ENCODE measurements at places on chromosomes 1 and 21.

DNA sequence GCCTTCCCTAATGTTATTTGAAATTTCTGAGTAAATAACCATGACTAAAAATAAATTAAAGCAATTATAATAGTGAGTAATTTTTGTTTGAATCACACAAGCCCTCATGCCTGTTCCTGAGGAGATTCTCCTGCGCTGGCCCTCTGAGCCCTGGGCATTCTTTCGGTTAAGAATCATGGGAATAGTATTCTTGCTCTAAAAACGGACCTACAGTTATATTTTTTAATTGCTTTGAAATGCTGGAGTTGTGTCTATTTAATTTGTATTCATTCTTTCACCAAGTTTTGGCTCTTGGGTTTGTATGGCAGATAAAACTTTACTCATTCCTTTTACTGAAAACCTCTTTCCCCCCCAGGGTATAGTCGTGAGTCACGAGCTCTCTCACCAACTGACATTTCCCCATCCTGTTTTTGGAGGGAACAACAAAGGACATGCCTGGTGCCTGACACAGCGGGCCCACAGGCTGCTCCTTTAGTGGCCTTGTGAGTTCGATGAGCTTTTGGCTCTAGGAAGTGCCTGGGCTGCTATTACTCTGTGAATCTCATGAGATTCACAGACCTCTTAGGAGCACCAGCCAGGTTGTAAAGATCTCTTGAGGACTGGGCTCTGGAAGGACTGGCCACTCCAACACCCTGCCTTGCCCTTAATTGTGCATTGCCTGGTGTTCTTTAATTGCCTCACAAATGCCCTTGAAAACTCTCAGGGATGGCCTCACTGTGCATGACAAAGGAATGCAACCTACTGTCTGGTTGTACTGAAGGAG is 58.6 kb downstream of the DDR2 start:
- no peaks in the 10 kb centered on the region for H3K27me3 ChIP-seq
- DNase-seq = peak; percentile 34
- H3K4me3 ChIP-seq = no peak overlapping the region
- H3K36me3 ChIP-seq = no peaks in the 10 kb centered on the region

- H3K36me3 ChIP-seq = no peaks in the 10 kb centered on the region
- H3K4me3 ChIP-seq = no peak overlapping the region
These were observed 85.0 kb downstream of the RGS21 start for GRCh38 chr1:192401825-192402224.

DNA sequence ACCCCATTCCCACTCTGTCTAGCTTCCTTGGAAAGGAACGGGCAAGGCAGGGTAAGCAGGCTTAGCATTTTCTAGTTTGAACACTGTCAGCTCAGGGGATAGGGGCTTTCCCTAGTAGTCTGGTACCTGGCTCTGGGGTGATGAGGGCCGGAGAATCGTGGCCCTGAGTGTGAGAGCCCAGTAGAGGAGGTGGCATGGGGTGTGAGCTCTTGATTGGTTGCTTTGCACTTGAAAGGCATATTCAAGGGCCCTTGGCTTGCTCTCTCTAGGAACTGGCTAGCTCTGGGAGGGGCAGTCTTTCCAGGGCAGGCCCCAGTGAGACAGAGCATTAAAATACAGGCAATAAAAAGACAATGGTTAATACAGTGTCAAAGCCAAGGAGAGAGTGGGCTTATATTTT is 10.8 kb upstream of the EXTL1 start:
- no peak for DNase-seq
- H3K4me3 ChIP-seq = no peak overlapping the region
- no peaks in the 10 kb centered on the region for H3K36me3 ChIP-seq
- H3K27me3 ChIP-seq = no peaks in the 10 kb centered on the region
- H3K4me1 ChIP-seq = no peaks in the 10 kb centered on the region
- no peak overlapping the region for H3K27ac ChIP-seq

GRCh38 chr1:17097787-17098186 is 21.5 kb downstream of the PADI2 start:
- no peak overlapping the region for H3K27ac ChIP-seq
- DNase-seq = no peak
- no peak overlapping the region for H3K4me3 ChIP-seq
- H3K27me3 ChIP-seq = no peaks in the 10 kb centered on the region
- peaks cover 15% of the 10 kb centered on the region for H3K4me1 ChIP-seq
- no peaks in the 10 kb centered on the region for H3K36me3 ChIP-seq

DNA sequence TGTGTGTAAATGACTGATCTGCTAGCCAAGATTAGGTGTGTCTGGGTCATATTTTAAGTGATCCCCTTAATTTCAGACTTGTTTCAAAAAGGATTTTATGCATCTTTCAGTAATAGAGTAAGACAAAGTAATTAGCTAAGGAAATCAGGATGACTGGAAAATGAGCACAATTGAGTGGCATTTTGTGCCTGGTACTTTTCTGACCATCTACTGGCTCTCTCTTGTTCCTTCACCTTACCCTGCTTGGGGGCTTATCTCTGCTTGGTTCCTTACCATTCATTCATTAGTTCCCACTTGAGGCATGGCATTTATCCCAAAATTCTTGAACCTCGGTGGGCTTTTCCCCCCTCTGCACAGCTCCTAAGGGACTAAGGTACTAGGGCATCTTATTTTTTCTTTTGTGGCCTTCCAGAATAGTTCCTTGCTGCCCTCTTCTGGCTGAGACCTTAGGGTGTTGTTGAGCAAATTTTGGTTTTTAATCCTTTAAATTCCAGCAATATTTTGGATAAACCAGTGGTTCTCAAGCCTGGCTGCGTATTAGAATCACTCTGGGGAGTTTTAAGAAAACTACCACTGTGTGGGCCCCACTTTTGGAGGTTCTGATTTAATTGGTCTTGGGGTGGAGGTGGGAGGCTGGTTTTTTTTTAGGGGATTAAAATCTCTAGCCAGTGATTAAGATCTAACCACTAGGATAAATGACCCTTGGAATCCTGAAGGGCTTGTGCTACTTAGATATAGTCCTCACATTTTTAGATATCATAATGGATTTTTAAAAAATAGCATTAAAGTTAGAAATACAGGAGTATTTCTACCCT is 50.8 kb downstream of the HS2ST1 start:
- H3K4me1 ChIP-seq = peaks cover 13% of the 10 kb centered on the region
- H3K36me3 ChIP-seq = no peaks in the 10 kb centered on the region
- no peak overlapping the region for H3K4me3 ChIP-seq

DNA sequence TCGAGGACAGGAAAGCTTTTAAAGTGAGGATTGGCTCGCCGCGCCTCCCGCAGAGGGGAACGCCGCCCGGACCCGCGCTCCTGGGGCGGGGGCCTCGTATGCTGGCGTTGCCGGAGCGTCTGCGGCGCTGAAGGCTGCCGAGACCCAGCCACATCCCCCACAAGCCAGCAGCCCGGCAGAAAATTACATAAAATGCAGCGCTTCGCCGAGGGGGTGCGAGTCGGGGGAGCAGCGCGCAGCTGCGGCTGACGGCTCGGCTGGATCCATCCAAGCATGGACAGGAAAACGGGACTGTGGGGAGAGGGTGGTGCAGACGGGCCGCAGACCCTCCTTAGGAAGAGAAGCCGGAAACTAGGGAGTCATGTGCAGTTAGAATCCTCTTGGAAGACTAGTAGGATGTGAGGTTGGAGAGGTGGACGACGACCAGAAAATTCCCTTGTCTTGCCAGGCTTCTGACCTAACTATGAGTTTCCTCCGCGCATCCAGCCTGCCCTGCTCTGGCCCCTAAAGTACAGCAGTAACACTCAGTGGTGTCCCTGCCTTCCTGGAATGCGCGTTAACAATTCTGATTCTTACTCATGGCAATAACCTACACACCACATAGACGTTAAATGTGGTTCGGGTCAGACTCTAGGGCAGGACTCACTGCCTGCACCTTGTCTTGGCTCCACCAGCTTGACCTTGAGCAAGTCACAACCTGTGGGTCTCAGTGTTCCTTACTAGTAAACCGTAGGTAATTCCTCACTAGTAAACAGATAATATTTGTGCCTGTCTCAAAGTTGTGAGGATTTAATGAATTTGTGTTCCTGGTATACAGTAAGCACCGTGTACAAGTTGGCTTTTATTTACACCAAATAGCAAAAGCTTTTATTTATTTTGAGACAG is 953 bp upstream of the BRWD1 start:
- peak; percentile 42 for DNase-seq
- H3K27ac ChIP-seq = peak overlapping the region; percentile 89
- peaks cover 31% of the 10 kb centered on the region for H3K4me1 ChIP-seq
- peak overlapping the region; percentile 86 for H3K4me3 ChIP-seq
- H3K36me3 ChIP-seq = no peaks in the 10 kb centered on the region
- H3K27me3 ChIP-seq = no peaks in the 10 kb centered on the region

DNA sequence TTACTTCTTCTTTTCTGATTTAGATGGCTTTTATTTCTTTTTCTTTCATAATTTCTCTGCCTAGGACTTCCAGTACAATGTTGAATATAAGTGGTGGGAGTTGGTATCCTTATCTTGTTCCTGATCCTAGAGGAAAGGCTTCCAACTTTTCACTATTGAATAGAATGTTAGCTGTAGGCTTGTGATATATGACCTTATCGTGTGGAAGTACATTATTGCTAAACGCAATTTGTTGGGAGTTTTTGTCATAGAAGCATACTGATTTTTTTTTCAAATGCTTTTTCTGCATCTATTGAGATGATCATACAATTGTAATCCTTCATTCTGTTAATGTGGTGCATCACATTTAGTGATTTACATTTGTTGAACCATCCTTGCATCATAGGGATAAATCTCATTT is 79.5 kb downstream of the FASLG start:
- H3K27ac ChIP-seq = no peak overlapping the region
- DNase-seq = no peak
- no peaks in the 10 kb centered on the region for H3K36me3 ChIP-seq
- no peaks in the 10 kb centered on the region for H3K27me3 ChIP-seq
- no peaks in the 10 kb centered on the region for H3K4me1 ChIP-seq
- no peak overlapping the region for H3K4me3 ChIP-seq

DNA sequence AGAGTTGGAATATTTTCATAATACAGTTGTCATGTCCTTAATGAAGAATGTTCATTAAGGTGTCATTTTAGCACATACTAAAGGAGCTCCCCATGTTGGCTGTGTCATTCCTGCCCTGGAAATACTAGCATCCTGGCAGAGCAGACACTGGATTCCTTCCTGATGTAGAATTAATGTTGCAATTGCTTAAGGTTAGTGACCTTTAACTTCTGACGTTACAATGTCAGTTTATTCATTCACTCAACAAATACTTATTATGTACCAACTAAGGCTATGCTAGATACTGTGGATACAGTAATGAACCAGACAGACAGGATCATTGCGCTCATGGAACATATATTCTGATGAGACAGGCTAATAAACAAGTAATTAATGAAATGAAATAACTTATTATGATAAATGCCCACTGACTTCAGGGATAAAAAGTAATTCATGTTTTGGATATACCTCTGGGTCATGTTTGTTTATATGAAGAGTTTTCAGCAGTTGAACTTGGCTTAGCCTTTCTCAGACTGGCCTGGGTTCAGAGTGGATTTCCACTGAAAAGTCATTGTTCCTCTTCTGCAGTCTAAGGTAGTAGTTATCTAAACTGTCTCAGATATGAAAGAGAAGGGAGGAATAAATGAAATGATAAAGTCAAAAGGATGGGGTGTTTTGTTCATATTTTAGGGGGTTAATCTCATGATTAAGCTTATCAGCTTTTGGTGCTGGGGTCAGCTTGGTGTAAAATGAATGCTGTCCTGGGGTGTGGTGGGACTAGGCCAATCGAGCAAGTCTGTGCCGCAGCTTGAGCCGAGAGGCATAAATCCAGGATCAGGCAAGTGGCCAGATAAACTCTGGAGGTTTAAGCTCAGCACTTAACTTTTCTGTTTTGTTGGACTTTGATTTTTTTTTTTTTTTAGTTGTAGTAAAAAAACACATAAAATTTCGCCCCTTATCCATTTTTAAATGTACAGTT is 43.3 kb upstream of the KCNQ4 start:
- no peaks in the 10 kb centered on the region for H3K4me1 ChIP-seq
- DNase-seq = no peak
- H3K4me3 ChIP-seq = no peak overlapping the region
- no peaks in the 10 kb centered on the region for H3K36me3 ChIP-seq
- H3K27me3 ChIP-seq = no peaks in the 10 kb centered on the region
- H3K27ac ChIP-seq = no peak overlapping the region

GRCh38 chr1:89130716-89131115 is 4.8 kb upstream of the GBP2 start:
- H3K27me3 ChIP-seq = no peaks in the 10 kb centered on the region
- no peak for DNase-seq
- no peaks in the 10 kb centered on the region for H3K4me1 ChIP-seq
- no peak overlapping the region for H3K4me3 ChIP-seq
- no peaks in the 10 kb centered on the region for H3K36me3 ChIP-seq
- no peak overlapping the region for H3K27ac ChIP-seq

DNA sequence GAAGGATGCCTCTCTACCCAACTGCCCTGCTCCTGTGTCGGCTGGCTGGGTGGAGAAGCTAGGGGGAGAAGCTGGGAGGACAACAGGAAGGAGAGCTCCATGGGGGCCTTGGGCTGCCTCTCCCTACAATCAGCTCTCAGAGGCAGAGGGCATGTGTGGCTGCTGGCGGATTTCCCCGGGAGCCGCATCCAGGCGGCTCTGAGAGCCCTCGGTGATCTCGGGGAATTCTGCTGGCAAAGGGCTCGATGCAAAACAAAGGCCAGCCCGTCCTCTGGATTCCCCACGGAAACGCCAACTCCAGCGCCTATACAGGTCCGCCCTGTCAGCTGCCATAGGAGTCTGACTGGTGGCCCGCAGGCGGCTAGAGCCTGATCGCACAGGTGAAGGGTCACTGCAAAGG is 26.4 kb upstream of the EVA1B start:
- H3K27me3 ChIP-seq = no peaks in the 10 kb centered on the region
- H3K27ac ChIP-seq = no peak overlapping the region
- no peaks in the 10 kb centered on the region for H3K4me1 ChIP-seq
- no peak for DNase-seq
- no peak overlapping the region for H3K4me3 ChIP-seq
- no peaks in the 10 kb centered on the region for H3K36me3 ChIP-seq

DNA sequence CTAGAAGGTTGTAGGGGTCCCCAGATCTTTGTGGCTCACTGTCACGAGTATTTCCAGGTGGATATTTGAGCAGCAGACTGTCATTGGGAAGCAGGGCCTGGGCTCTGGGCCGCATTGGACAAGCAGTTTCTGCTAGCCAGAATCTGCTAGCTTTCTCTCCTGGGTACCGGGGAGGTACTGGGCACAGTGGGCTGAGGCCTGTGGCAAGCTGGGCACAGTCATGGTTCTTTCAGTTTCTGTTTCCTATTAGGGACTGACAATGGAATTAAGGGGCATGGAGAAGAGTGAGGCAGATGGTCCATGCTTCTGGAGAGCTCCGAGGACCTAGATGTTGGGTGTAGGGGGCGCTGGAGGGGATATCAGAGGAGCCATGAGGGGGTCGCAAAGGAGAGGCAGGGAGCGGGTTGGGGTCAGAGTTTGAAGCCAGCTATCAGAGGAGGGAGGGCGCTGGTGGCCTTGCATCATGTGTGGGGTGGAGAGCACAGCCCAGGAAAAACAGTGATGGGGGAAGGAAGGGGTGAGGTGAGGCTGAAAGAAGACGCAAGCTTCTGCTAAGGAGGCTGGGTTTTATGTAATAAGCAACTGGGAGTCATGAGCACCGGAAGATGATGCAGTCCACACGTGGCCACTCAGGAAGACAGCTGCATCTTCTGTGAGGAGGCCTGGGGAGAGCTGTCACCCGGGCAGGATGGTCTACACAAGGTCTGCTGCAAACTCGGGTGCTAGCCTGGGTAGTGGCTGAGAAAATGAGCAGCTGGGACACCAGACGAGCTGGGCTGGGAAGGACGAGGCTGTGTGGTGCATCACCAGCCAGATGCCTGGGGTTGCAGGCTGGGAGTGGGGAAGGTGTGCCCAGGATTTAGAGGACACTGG is 72.7 kb downstream of the IER5 start:
- H3K4me3 ChIP-seq = no peak overlapping the region
- peak; percentile 7 for DNase-seq
- no peaks in the 10 kb centered on the region for H3K36me3 ChIP-seq
- H3K27ac ChIP-seq = no peak overlapping the region
